ENCODE measurements at places on chromosomes 4 and X.

DNA sequence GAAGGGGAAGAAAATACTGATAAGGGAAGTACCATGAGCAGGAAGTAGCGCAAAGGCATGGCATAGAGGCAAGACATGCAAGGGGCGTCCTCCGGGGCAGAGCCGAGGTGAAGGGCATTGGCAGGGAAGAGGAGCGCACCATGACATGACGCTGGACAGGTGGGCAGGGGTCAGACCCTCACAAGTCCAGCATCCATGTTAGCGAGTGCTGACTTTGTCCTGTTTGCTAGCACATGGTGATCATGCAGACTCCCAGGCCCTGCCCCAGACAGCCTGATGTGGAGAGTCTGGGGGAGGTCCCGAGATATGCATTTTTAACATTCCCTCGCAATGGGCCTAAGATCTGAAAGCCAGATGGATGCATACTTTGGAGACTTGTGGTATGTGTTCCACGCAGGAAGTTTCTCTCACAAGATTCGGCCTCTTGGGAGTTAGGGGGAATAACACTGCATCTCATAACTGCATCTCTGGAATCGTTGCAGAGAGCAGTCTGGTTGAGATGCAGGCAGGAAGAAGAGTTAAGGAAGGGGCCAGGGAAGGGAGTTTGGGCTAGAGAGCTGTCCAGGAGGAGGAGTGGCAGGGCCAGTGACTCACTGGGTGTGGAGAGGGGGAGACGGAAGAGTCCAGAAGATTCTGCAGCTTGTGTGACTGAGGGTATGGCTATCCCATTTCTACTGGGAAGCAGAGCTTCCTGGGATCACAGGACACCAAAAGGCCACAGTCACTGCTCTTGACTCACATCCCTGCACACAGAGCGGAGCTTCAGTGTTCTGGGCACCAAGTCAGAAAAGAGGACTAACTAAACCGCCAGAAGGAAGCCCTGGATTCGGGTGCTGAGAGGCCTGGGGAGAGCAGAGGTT lies 59.7 kb downstream of the FAM184B start:
- DNase-seq, result no peak

GRCh38 chr4:150385606-150386005 lies 196.3 kb upstream of the MAB21L2 start:
- no peak for DNase-seq

DNA sequence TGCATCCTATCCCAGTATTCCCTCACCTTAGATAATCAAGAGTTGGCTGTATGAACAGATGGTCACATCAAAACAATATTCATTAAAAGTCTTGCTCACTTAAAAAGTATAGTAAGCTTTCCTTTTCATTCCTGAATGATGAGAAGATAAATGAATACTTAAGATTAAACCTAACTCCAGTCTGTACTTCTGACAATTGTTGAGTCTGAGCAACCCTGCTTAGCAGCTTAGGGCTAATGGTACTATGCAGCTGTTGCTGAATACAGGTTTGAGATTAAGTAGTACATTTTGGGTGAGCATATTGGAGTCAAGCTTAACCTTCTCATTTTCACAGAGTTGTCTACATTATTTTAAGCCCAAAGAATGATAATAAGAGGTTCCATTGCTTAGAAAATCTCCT lies 121.7 kb upstream of the ETNPPL start:
- DNase-seq, result no peak

- peak; percentile 14 for DNase-seq
Observed at GRCh38 chr4:171650543-171650942, 162.7 kb upstream of the GALNTL6 start.

GRCh38 chr4:67273666-67274065 lies 271.6 kb downstream of the CENPC start:
- no peak for DNase-seq

DNA sequence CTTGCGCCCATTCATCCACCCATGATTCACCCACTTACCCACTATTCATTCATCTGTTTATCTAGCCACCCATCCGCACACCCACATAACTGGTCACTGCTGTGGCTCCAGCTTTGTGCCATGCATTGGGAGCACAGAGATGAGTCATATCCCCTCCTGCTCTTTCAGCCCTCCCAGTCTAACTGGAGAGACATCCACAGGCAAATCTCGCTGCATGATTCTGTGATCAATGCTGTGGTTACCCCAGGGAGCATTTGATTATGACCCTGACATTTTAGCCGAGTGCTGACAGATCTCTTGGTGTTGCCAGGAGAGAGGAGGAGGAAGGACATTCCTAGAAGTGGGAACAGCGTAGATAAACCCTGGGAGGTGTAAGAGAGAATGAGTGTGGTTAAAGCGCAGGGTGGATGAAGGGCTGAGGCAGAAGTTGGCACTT lies 10.4 kb upstream of the PORCN start:
- no peak for DNase-seq

GRCh38 chrX:53631156-53631555 lies 55.4 kb downstream of the HUWE1 start:
- no peak for DNase-seq

DNA sequence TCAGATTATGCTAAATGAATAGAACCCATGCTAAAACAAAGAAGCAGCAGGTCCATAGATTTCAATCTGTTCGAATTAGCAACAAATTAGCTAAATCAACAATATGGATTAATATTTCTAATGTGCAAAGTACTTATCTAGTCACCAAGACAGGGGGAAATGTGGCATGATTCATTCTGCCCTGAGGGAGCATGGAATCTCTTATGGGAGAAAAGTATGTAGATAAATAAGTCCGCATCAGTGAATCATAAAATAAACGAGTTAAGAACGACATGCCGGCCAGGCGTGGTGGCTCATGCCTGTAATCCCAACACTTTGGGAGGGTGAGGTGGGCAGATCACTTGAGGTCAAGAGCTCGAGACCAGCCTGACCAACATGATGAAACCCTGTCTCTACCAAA lies 102.1 kb downstream of the ANOS1 start:
- no peak for DNase-seq

DNA sequence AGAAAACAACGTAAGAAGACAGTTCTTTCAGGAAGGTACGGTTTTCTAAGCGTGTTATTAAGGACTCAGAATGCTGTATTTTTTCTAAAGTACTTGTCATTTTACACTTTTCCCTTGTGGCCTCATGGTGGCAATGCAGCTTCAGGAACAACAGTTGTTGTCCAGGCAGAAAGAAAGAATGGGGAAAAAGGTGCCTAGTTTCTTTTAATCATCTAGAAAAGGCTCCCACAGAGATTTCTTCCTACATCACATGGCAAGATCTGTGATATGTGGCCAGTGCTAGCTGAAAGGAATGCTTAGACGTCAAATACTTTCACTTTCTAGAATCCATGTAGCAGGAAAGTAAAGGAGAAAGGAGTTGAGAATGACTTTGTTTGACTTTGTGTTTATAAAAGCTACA lies 49.0 kb upstream of the TRAM1L1 start:
- DNase-seq, result peak; percentile 17

GRCh38 chr4:133147921-133148689 lies 989 bp upstream of the PCDH10 start:
- peak; percentile 33 for DNase-seq

DNA sequence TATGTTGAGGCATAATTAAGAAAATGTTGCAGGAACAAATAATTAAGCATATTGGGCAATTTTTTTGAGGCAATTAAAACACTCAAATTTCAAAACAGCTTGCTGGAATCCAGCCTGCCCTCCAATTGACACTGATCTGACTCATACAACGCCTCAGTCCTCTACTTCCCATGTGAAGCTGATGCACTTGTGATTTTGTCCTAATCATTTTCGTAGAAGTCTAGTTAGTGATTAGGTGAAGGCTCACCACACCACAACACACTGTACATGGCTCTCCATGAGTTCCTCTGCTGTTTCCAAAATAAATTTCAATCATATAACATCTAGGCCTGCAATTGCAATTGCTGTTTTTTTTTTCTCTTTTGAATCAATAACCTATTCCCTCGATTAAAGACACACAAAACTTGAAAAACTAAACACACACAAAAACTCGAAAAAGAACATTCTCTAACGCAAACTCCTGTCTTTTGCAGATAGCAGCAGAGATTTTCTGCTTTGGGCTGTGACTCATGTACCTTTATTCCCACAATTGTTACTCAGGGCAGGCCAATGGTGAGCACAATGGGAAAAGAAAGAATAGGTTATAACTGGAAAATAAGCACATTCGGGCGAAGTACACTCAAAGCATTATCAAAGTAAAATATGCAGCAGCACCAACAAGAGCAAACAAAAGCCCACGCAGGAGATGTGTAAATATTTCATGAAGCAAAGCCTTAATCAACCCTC lies 1.7 kb downstream of the GPRIN3 start:
- no peak for DNase-seq

GRCh38 chr4:139558235-139559088 lies 2.4 kb upstream of the SETD7 start:
- no peak for DNase-seq

DNA sequence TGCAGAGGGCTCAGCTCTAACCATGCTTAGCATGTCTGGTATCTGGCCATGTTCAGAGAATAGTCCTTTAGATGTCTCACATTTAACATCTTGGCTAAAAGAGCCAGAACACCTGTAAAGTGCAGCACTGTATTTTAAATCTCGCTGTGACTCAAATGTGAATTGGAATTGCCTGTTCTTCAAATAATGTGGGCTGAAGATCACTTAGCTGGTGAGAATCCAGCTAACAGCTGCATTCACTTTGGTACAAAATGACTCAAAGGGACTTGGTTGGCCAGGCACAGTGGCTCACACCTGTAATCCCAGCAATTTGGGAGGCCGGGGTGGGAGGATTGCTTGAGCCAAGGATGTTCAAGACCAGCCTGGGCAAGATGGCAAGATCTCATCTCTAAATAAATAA lies 63.5 kb upstream of the PLAC8 start:
- DNase-seq, result peak; percentile 64

GRCh38 chr4:139858436-139859205 lies 193.0 kb downstream of the MGST2 start:
- DNase-seq, result peak; percentile 77

GRCh38 chrX:148310426-148311165 lies 189.8 kb upstream of the AFF2 start:
- DNase-seq, result no peak

DNA sequence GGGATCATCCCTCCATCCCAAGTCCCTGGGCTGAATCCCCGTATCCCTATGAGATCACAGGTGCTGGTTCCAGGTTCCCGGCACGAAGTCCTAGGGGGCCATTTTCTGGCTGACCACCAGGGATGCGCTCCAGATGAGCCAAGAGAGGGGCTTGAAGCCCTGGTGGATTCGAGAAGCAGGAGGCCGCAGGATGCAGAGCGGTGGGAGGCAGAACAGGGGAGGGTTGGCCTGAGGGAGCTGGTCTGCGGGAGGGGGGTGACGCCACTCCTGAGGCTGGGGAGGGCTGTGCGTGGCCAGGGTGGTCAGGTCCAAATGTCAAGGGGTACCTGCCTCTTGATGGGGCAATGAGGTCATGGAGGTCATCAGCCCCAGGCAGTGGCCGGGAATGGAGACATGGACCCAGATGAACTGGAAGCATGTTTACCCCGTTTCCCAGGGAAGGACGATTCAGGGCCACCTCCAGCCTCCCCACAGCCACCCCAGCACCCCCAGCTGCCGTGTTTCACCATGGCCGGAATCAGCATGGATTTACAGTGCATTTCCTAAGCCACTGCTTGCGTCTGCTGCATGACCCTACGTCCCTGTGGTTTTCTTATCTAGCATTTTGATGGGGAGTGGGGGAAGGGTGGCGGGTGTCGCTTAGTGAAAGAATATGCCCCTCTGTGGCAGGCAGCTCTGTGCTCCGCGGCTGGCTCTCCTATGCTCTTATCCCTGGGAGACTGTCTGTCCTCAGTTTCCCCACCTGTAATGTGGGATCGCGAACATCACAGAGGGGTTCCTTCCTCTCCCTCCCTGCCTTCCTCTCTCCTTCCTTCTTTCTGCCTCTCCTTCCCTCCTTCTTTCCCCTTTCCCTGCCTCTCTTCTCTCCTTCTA lies 17.0 kb upstream of the HTRA3 start:
- no peak for DNase-seq

- DNase-seq, result no peak
Observed at GRCh38 chr4:128471576-128471975, 184.0 kb upstream of the PGRMC2 start.

- no peak for DNase-seq
Observed at GRCh38 chr4:56981795-56982201, 3.1 kb downstream of the POLR2B start.

DNA sequence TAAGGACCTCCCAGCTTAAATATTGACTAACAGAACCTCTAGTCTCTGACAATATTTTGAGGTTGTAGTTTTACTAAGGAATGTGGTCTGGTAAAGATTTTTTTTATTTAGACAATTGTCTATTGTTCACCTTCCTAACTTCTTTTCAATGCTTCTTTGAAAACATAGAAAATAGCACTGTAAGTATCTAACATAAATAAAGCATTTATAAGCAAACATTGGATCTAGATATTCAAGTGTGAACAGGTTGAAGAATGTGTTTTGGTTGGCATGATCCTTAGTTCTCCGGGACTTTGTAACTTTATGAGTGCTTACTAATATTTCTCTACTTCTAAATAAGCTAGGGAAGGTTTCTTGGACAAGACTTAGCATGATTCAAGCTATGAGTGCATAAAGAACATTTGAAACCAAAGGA lies 285.4 kb upstream of the ARSJ start:
- DNase-seq, result no peak

DNA sequence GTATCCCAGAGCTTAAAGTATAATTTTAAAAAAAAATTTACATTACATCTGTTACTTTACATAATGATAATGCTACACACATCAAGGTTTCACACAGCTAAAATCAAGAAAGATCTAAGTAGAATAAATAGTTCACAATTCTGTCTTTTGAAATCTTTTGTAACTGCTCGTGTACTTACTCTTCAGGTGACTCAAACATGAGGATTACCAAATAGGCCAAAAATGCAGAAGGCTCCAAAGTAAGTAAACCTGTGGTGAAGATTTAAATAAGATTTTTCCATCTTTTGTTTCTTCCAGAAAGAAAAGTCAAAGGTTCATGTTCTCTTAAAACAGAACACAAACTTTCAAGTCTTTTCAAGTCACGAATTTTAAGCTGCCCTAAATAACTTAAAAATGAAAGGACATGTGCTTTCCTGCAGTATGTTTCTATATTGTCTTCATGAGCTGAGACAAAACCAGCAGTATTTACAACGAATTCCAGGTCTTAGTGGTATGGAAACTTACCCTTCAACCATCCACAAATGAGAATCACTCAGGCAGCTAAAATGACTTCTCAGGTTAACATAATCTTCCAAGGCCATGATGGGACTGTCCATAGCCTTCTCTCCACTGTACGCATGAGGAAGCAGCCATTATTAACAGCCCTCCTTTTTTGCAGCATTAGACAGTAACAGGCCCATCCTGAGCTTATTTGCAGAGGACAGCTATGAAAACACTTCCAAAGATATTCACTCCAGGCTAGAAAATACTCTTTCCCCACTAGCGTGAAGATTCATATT lies 172.8 kb upstream of the EDNRA start:
- no peak for DNase-seq

- DNase-seq, result peak; percentile 25
Observed at GRCh38 chrX:118459494-118459893, 36.1 kb upstream of the DOCK11 start.

DNA sequence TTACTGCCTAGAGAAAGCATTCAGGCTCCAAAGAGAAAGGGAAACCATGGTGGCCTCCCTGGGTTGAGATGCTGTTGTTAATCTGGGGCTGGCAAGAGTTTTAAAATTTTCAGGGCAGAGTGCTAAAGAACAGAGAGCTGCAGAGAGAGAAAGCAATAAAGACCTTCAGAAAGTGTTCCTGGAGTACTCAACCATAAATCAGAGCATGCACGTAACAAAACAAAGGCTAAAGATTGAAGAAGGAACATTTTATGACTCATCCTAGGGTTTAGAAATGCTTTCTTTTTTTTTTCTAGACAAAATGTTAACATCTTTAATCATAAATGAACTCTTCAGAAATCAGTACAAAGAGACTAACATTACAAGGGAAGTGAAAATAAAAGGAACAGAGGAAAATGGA lies 562.3 kb upstream of the NDST4 start:
- DNase-seq, result no peak

All from GM13977 (cell line).